Common myeloid progenitor, CD34-positive (primary cell): ENCODE measurements at places on chromosomes 13 and 19.
A peak's percentile ranks its signal among the peaks of the same experiment; 100 is the strongest.

DNA sequence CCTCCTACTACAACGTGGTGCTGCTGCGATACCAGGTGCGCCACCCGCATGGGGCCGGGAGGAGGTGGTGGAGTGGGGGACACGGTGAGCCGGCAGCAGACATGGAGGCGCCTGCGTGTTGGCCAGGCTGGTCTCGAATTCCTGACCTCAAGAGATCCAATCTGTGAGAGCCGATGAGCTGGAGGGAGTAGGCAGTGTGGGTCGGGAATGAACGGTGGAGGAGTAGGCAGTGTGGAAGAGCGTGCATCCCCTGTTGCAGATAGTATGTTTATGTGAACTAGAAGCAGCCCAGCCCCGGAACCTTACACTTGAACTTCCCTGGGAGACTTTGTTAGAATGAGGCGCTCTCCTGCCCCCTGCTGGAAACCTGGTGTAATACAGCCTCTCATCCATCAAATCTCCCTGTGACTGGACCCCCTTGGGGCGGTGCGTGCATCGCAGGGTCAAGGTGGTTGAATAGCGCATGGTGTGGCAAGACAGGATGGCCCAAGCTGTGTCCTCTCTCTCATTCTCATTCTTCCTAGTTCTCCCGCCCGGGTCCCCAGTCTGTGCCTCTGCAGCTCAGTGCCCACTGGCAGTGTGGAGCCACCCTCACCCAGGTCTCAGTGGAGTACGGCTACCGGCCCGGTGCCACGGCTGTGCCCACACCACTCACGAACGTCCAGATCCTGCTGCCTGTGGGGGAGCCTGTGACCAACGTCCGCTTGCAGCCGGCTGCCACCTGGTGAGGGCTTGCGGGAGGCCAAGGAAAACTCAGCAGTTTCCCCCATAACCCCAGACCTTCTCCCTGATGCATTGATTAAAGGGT is 10.5 kb upstream of the B3GNT3 start:
- H3K27me3 ChIP-seq = no peaks in the 10 kb centered on the region
- peak; percentile 77 for DNase-seq
- H3K4me1 ChIP-seq = peaks cover 10% of the 10 kb centered on the region
- H3K27ac ChIP-seq = no peak overlapping the region

DNA sequence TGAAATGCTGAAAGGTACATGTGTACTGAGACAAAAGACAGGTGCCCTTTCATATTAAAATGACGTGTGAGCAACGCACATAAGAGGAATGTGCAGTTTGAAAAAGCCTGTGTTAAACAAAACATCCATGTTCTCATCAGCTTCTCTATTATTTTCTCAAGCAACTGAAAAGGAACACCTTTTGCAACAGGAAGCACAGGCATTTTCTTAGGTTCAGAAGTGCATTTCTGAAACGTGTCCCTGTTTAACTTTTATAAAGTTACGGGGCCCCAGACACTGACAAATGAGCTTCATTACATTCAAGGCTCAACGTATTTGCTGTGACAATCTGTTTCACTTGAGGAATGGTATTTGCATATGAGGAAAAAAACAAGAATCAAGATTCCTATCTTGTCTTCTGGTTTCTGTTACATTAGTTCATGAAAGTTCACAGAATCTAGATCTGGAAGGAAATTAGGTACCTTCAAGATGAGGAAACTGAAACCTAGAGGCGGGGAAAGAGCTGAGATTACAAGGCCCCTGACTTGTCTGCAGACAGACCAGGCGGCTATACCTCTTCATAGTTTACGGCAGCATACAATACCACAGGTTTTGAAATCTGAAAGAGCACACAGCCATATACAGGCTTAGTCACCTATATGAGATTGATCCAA is 431.7 kb downstream of the KLF12 start:
- no peak overlapping the region for H3K4me3 ChIP-seq
- H3K36me3 ChIP-seq = no peaks in the 10 kb centered on the region
- no peak for DNase-seq
- H3K27me3 ChIP-seq = no peaks in the 10 kb centered on the region
- H3K27ac ChIP-seq = no peak overlapping the region

DNA sequence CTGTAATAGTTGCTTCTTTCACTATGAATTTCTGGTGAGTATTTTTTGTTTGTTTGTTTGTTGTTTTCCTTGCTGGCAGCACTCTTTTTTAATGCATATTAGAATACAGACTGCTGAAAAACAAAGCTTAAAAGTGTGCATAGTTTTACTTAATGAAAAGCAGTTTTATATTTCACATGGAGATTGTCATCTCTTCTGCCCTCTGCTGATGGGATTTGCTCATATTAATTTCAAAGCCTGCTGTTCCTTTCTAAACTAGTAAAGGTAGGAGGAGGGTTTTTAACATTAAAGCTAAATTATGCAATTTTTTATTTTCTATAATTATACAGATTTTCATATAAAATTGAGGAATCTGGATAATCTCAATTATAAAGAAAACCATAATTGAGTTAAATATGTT is 692.6 kb upstream of the SLITRK1 start:
- peak; percentile 48 for DNase-seq
- no peak overlapping the region for H3K4me3 ChIP-seq
- no peaks in the 10 kb centered on the region for H3K36me3 ChIP-seq
- H3K27me3 ChIP-seq = no peaks in the 10 kb centered on the region
- no peak overlapping the region for H3K27ac ChIP-seq

GRCh38 chr19:48603001-48603400 is 3.5 kb upstream of the SPACA4 start:
- H3K4me3 ChIP-seq = no peak overlapping the region
- no peaks in the 10 kb centered on the region for H3K36me3 ChIP-seq
- no peak for DNase-seq
- H3K27me3 ChIP-seq = no peaks in the 10 kb centered on the region
- no peak overlapping the region for H3K27ac ChIP-seq
- no peaks in the 10 kb centered on the region for H3K4me1 ChIP-seq

DNA sequence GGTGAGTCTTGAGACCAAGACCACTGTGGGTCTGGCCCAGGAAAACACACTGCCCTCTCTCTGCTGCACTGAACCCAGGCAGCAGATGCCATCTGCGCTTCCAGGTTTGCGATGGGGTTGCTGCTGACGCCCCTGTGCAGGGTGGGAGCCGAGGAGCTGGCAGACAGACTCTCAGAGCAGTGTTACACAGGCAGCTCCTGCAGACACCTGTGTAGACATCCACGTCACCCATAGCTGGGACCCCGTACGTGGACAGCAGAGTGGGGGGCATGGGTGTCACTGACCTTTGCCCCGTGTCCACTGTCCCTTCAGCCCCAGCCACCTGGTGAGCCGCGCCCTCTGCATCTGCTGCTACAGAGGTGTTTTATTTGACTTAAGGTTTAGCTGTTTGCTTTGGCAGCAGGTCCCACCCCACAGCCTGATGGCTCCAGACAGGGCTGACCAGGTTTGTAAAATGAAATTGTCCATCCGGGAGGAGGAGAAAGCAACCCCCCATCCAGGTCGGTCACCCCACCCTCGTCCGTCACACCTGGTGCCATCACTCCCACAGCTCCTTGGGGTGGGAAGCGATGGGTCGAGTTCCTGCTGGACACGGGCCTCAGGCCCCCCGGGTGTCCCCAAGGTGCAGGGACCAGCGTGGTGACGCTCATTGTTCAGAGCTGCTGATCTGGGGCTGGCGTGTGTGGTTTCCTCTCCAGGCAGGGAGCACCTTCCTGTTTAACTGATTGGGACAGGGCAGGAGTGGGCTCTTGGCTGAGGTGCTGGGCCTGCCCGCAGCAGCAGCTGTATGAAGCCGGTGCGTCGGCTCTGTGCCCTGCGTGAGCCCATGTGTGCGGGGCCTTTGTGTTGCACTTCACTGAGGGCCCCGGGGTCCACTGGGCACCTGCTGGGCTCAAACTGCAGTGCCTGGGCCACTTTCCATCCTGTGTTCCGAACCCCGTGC is 28.4 kb downstream of the MCF2L start:
- no peak overlapping the region for H3K27ac ChIP-seq
- no peak overlapping the region for H3K4me3 ChIP-seq
- H3K36me3 ChIP-seq = no peaks in the 10 kb centered on the region
- H3K27me3 ChIP-seq = no peaks in the 10 kb centered on the region
- peak; percentile 57 for DNase-seq
- peaks cover 34% of the 10 kb centered on the region for H3K4me1 ChIP-seq

- H3K4me3 ChIP-seq = no peak overlapping the region
- H3K4me1 ChIP-seq = no peaks in the 10 kb centered on the region
- no peaks in the 10 kb centered on the region for H3K27me3 ChIP-seq
- DNase-seq = no peak
Observed at GRCh38 chr13:30985637-30986205, 53.3 kb downstream of the TEX26 start.
